ENCODE measurements at places on chromosomes 1 and 21.

DNA sequence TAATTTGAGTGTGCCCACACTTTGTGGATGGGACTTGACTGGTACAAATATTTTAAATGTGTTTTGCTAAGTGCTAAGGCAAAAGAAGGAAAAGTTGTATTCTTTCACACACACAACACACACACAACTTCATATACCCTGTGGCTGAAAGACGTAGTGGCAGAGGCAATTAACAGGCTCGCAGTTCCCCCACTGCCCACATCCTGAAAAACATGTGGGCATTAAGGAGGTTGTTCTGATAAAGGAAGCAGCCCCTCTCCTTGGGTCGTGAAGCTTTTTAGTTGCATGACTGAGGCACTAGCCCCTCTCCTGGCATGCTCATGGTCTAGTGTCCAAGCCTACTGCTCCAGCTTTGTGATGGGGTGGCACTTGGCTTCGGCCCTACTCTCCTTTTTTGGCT is 14.3 kb upstream of the ADAM30 start:
- DNase-seq: no peak

GRCh38 chr1:3922201-3922725 is 22.2 kb upstream of the C1orf174 start:
- peak; percentile 57 for DNase-seq

GRCh38 chr1:205537386-205538018 is 33.0 kb downstream of the CDK18 start:
- DNase-seq: no peak

- no peak for DNase-seq
Observed at GRCh38 chr1:209276321-209276720, 307.2 kb upstream of the CAMK1G start.

DNA sequence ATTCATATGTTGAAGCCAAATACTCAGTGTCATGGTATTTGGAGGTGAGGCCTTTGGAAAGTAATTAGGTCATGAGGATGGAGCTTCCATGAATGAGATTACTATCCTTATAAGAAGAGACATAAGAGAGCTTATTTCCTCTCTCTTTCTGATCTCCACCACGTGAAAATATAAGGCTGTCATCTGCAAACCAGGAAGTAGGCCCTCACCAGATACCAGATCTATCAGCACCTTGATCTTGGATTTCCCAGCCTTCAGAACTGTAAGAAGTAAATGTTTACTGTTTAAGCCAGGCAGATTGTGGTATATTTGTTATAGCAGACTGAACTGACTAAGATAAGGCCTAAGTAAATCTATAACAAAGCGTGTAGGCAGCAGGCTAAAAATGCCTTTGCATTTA is 25.3 kb downstream of the RBM11 start:
- no peak for DNase-seq

DNA sequence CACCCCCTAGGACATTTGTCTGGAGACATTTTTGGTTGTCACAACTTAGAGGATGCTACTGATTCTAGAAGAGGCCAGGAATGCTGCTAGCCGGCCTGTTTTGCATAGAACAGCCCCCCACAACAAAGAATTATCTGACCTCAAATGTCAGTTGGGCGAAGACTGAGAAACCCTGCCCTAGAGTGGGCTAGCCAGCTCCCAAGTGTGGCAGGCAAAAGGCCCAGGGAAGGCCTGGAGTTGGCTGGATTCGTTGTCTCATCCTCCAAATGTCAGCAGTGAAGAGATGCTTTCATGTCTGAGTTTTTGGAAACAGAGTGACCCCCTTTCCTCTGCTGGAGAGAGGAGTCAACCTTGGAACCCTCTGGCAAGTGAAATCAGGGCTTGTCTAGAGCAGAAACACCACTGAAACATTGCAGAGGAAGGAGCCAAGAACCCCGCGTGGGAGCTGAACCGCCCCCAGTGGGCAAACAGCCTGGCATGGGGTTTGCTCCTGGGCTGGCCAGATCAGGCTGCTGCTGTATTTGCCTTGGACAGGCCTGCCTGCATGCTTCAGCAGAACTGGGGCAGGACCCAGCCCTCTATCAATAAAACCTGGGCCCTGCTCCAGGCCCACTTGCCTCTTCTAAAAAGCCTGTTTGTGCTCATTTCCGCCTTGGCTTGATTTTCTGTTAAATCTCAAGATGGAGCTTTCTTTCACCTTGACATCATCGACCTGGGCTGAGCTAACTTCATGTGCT is 32.9 kb downstream of the RASSF5 start:
- DNase-seq: no peak

DNA sequence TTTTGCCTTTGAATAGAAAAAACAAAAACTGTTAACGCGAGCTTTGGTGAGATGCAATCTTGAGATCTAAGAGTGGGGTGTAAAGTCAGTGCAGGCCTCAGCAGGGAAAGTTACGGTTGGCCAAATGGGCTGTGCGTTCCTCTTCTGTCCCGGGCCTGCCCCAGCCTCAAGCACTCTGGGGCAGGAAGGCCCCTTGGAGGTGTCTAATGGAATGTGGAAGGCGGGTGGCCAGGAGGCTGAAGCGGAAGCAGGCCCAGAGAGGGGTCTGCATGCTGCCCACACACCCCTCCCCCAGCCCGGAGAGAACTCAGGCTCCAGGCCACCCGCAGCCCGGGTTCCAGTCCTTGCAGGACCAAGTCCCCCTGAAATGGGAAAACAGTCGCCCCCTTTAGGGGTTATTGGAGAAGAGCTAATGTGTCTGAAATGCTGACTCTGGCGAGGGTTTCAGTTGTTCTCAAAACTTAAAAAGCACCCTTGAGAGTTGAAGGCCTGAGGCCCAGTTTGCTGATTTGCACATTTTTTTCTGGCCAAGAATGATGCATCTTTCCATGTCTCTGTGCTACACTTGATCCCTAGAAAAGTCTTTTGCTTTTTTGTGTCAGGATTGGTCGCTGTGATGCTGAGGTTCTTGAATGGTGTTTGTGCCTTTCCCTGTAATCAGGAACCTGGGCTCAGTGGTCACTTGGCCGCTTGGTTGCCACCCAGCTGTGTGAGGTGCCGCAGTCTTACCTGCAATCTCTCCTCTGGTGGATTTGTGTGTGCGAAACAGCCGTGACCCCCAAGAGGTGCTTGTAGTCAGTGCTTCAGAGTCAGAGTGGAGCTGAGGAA is 2.0 kb downstream of the COL18A1 start:
- peak; percentile 26 for DNase-seq

DNA sequence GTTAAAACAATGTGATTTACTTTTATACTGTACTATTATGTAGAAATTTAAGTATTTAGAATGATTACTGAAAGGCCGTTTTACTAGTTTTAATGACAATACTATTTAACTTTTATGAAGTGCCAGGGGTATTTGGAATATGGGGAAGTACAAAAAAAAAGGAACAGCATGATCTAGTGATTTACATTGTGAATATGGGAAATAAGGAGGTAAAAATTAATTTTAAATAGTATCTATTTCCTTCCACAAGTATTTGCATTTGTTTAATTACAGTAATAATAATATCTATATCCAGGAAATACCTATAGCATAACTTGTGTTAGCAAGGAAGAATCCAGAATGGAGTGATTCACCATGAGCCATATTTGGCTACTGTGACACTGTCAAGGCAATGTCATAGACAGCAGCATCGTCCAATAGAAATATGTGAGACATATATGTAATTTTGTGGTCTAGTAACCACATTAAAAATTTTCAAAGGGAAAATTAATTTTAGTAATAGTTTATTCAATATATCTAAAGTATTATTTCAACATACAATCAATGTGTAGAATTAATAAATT is 22.0 kb downstream of the CNST start:
- DNase-seq: no peak

GRCh38 chr1:244074559-244075171 is 23.6 kb downstream of the ZBTB18 start:
- DNase-seq: no peak

GRCh38 chr21:34545079-34545884 is 33.3 kb upstream of the KCNE1 start:
- DNase-seq: no peak

DNA sequence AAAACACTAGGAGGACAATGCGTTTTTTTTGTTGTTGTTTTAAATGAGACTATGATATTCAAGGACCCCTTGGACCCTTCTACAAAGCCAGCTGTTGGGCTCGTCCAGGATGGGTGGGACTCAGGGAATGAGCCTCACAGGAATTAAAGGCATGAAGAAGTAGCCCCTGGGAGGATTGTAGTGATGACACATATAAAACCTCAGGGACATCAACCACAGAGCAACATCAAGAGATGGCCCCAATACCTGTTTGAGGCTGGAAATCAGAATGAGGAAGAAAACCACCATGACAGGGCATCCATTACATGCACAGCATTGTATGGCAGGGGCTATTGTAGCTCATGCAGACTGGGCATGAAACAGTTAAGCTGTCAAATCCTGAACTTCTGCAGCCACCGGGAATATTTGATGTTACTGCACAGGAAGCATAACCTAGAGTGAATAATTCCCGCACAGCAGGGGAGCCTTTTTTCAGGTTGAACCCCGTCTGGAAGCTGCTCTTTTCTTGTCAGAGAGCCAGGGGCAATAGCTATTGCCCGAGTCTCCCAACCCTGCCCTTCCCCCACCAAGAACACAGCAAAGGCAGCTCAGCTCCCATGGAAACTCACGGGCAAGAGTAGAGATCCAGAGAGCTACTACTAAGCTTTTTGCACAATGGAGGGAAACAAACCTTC is 140.2 kb upstream of the FGGY start:
- peak; percentile 87 for DNase-seq

GRCh38 chr1:226951286-226952117 is 11.4 kb downstream of the COQ8A start:
- DNase-seq: no peak

DNA sequence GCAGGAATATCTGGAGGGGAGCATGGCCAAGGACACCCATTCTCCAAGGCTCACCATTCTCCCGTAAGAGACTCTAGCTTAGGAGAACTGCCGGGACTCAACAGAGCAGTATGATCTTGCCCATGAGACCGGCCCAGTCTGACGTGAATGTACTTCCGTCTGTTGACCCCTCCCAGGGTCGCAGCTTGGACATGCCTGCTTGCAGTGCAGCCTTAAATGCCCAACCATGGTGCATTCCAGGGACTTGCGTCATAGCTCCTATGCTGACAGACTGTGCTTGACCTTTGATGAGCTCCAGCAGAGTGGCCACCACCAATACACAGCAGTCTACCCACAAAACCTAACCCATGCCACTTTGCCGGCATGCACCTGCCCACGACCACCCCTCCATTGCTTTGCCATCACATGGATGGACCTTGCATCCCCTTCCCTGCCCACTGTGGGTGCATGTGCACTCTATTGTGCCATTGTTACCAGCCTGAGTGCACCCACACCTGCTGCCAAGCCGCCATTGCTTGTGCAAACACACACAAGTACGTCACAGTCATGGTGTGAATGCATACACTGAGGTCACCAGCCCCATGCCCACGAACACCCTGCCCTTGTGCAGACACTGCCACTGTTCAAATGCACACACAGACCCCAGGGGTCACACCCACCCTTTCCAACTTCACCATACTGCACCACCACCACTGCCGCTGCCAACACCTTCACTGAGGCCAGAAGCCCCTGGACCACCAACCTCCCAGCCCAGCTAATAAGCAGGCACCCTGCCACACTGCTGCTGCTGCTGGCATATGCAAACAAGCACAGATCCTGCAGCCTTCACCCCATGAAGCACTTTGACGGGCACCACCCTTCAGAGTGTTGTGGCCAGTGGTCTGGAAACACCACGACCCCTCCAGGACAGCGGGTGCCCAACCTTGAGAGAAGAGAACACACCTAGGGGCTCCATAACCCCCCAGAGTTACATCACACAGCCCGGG is 1141.3 kb downstream of the BRINP3 start:
- DNase-seq: no peak

- DNase-seq: peak; percentile 77
Observed at GRCh38 chr1:63817152-63817667, 43.4 kb downstream of the ROR1 start.

GRCh38 chr1:25065795-25066238 is 135.7 kb upstream of the RUNX3 start:
- DNase-seq: no peak

GRCh38 chr1:183234660-183235476 is 48.8 kb downstream of the LAMC2 start:
- DNase-seq: peak; percentile 95

DNA sequence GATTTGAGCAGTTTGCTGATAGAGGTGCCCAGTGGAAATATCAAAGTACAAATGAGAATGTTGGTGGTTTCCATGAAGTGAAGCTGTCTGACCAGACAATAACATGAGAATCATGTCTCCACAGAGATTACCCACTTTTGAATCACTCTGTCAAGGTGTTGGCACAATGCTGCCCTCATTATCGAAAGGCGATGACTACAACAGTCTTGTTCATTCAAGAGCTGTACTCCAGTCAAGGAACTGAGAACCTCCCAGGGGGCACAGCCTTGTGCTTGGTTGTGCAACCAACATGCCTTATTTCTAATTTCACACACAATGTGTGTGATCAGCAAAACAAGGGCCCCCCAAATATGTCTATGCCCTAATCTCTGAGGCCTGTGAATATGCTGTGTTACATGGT is 35.7 kb downstream of the ETS2 start:
- no peak for DNase-seq

GRCh38 chr1:68456202-68456601 is 6.4 kb upstream of the RPE65 start:
- DNase-seq: no peak

GRCh38 chr21:28811860-28812259 is 180.8 kb downstream of the LTN1 start:
- no peak for DNase-seq

DNA sequence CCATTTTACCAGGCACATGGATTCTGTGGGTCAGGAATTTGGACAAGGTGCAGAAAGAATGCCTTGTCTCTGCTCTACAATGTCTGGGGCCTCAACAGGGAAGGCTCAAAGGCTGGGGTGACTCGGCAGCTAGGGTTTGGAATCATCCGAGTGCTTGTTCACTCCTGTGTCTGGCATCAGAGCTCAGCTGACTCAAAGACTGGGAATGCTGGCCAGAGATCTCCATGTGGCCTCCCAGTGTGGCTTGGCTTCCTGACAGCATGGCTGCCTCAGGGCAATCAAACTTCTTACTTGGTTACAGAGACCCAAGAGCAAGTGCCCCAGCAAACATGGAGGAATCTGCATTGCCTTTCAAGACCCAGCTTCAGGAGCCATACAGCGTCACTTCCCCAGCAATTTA is 110.5 kb downstream of the TOMM20 start:
- peak; percentile 1 for DNase-seq

- DNase-seq: no peak
Observed at GRCh38 chr1:25020851-25021590, 90.9 kb upstream of the RUNX3 start.

- no peak for DNase-seq
Observed at GRCh38 chr1:229808272-229808671, 182.2 kb downstream of the URB2 start.

DNA sequence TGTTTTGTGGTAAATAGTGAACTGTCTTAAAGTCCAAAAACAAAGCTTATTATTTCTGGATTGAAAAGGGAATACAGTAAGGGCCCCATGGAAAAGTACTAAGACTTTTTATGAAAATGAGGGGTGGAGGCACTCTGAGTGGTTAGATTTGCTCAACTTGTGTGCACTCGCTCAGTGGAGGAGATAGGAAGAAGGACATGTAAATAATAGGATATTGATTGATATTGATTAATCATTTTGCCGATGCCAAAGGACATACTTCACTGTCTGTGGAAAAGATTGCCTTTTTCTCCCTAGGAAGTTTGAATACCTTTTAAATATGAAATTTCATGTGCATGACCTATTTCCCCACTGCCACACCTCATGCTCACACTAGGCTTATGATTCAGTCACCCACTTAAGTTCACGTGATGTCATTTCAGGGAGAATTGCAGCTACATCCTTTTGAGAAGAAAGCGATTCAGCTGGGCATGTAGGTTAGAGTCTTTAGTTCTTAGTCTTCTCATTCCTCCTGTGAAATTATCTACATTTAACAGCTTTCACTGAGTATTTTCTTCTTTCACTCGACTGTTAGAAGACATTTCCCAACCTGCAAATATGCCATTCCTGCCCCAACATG is 5.0 kb downstream of the MTR start:
- DNase-seq: no peak
